ENCODE measurements at places on chromosomes 11 and 22.

DNA sequence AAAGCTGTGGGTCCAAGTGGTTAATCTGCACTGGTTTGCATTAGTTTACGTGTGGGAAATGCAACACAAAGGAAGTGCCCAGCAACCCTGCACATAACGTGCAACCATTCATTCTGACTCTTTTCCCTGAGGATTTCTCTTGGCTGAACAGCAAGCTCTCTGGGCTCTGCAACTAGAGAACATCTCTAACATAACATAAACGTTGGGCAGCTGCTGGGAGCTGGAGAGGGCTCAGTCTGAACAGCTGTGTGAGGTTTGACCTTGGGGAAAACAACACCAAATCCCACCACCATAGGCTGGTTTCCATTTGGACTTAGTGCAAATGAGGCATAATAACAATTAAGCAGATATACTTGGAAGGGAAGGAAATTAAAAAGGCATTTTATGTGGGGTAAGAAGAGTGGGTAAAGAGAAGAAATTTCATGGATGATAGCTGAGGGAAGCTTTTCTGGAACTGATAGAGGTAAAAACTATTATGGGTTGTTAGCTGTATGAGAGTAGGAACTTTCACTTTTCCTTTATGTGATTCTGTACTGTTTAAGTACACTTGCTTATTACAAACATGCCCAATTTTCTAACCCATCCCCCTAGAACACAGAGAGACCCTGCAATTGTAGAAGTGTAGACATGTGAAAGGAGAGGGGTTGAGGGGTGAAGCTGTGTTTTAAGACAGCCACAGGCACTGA is 76.2 kb downstream of the SNX19 start:
- no peak for DNase-seq

DNA sequence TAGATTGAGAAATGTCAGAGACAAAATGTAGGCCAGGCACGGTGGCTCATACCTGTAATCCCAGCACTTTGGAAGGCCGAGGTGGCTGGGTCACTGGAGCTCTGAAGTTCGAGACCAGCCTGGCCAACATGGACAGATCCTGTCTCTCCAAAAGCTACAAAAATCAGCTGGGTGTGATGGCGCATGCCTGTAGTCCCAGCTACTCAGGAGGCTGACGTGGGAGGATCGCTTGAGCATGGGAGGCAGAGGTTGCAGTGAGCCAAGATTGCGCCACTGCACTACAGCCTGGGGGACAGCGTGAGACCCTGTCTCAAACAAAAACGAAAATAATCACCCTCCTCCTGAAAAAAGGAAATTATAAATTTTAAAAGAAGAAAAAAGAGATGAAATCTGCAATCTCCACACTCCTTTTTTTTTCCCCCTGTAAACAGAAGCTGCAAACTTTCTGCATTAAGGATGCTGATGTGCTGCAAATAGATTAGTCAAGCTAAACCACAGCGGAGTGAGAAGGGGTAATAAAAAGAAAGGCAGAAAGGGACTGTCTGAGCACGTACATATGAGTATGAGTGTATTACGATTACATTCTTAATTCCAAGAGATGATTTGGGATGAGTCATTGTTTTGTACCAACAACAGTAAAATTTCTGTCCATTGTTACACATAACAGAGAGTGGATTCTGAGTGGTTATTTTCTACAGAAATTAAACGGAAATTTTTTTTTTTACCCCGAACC is 87.3 kb downstream of the SIK3 start:
- no peak for DNase-seq

DNA sequence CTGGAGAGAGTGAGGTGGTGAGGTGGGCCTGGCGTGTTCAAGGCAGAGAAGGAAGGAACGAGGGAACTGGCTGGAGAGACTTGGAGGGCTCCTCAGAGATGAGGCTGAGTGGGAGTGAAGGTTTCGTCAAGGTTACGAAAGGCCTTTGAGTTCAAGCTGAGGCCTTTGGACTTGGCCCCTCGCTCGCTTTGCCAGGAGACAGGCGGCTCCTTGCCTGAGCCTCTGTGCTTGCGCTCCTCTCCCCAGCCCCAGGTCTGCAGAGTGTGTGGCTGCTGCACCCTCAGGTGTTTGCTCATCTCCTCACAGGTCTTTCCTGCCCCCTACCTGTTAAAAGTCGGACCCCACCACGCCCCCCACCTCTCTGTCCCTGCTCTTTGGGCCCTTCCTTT is 91.6 kb downstream of the ATXN10 start:
- DNase-seq = no peak

DNA sequence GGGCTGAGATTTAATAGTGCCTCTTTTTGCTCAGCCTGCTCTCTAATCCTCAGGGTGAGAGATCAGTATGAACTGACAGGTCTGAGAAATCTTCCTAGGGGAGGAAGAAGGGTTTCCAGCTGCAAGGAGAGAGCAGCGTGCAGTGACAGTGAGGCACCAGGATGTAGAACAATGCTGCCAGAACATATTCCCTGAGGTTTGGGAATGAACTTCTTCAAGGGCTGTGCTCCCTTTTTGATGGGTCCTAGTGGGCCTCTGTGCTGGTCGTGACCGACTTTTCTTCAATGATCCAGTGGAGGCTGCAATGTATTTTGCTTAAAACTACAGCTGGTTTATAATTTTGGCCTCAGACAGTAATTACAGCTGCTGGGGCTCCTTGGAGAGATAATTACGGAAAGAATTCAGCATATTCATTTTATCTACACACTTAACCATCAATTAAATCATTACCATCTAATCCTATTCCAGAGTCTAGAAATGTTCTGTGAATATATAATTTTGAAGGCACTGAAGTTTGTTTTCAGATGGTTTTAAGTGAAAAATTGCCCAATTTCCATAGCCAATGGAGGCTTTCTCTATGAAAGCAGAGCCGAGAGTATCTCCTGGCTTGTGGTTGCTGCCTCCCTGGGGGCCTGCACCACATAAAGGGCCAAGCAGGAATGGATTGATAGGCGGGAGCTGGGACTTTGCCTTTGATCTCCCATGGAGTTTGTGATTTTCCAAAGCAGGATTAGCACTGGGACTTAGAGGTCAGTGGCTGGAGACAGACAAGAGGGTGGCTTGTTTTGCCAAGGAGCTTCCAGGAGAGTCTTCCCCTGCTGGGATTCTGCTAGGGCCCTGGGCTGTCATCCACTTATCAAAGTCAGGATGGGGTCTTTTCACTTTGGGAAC is 41.0 kb upstream of the OLFML1 start:
- DNase-seq = no peak

- DNase-seq = no peak
These were observed 13.6 kb downstream of the EFCAB6 start for GRCh38 chr22:43798492-43798891.

GRCh38 chr11:43751726-43752125 is 71.2 kb downstream of the HSD17B12 start:
- DNase-seq = no peak

- no peak for DNase-seq
These were observed 1.2 kb upstream of the TECTA start for GRCh38 chr11:121099885-121100284.

- no peak for DNase-seq
These were observed 158.3 kb upstream of the MTMR2 start for GRCh38 chr11:96082002-96082899.

- DNase-seq = no peak
These were observed 90.9 kb downstream of the NAV2 start for GRCh38 chr11:19803506-19803998.

- DNase-seq = no peak
These were observed 68.5 kb upstream of the SLC35C1 start for GRCh38 chr11:45736424-45736823.

GRCh38 chr22:36196254-36197064 is 5.2 kb downstream of the APOL4 start:
- DNase-seq = no peak

- no peak for DNase-seq
These were observed 1.1 kb upstream of the GSTT4 start for GRCh38 chr22:24006207-24006913.

Measured in activated gamma-delta T cell treated with anti-CD3 and anti-CD28 coated beads, Interleukin-2, amount 50 U/mL, for 16 hours (primary cell).